ENCODE measurements at places on chromosomes 12 and 14.

DNA sequence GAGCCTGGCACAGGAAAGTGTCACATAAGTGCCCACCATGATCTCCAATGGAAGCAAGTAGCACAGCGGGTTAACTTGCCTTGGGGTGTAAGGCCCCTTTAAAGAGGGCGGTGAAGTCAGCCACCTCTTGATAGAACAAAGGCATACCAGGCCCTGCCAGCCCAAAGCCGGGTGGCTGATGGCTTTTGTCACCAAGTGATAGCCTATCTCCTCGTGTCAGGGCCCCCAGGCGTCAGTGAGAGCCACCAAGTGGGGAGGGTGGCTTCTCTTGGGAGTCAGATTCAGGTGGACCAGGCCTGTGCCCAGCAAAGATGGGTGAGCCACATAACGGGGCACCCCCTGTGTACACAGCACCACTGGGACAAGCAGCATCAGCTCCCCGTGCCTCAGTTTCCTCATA, 8.3 kb upstream of the MYL2 start:
- DNase-seq = no peak

GRCh38 chr12:91249518-91250272, 67.1 kb upstream of the DCN start:
- no peak for DNase-seq

DNA sequence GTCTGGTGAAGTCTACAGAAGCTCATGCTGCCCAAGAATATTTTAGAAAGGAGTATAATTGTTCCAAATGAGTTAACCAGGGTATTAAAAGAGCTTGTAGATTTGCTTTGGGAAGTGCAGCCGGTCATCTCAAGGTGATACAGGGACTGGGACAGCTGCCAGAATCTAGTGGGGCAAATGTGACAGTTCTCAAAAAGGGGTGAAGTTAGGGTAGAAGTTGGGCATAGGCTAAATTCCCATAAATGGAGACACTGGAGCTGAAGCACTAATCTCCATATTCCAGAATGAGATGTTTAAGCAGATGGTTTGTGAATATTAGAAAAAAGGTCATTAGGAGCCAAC, 94.7 kb downstream of the ANO6 start:
- no peak for DNase-seq

DNA sequence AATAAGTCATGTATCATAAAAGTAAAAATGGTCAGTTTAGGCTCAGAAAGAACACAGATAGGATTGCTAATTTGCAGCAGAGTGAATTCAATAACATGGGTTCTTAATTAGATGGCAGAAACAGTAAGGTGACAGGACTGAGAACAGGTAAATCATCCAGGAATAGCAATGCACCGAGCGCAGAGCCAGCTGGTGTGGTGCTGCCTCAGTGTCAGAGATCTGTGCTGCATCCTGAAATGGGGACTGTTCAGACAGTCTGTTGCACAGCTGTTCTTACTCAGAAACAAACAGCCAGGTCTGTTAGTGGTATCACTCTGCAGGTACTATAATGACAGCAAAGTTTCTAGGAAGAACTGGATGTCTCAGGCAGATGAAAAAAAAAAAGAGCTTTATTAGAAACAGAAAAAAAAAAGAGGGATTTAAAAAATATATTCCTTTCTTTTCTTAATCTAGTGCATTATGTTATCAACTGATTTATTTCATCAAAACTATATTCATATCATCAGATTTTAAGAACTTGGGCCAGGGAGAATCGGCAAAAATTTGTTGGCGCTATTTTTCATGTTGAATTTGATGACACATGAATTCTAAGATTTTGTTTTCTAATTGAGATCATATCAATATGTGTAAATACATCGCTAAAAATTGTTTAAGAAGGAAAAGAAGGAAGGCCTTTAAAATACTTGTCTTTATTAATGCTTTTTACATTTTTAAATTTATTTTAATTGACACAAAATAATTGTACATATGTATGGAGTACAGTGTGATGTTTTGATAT, 501.8 kb downstream of the PRKD1 start:
- DNase-seq = no peak

All from stimulated activated CD8-positive, alpha-beta memory T cell treated with anti-CD3 and anti-CD28 coated beads, Interleukin-4, amount 100 ng/mL, for 1 hour (primary cell).